ENCODE measurements at places on chromosomes 2 and 18.

- no peak for DNase-seq
These were observed 1333.1 kb downstream of the LRP1B start for GRCh38 chr2:140797718-140798117.

DNA sequence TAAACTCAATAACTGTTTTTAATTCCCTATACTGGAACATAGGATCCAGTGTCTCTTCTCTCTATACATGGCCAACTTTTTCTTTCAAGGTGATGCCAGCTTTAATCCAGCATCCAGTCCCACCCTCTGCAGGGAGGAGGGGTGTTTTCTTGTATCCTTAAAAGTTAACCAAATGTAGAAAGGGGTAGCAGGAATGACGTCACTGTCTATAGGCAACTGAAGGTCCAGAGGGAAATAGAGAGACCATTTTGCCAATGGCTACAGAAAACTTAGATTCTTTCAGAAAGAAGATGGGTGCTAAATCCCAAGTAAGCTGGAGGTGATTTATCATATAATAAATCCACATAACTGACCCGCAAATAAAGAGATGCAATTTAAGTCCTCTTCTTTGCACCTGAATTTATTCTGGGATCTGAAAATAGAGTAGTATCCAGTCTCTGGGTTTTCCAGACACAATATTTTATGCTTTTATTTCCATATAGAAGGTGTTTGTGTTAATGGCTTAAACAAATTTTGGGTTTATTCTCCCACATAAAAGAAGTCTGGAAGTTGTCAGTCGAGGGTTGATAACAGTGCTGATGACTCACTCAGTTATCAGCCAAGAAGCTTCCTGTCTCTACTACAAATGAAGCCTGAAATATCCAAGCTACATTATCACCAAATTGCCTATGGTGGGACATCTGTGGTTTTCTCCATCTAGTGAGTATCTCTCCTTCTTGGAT is 5.7 kb upstream of the DNER start:
- no peak for DNase-seq

DNA sequence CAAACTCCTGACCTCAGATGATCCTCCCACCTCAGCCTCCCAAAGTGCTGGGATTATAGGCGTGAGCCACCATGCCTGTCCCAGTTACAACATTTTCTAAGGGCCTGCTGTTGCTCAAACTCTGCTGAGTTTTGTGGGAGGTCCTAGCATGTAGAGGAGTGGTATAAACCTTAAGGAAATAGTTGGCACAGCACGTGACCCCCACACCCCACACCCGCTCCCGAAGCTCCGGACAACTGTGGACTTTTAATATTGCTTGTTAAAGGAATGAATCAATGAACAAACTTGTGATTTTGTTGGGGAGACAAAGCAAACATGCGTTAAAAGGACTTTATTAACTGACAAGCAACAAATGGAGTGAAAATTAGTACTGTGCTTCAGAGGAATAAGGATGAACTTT is 137.8 kb upstream of the GATA6 start:
- DNase-seq = no peak

DNA sequence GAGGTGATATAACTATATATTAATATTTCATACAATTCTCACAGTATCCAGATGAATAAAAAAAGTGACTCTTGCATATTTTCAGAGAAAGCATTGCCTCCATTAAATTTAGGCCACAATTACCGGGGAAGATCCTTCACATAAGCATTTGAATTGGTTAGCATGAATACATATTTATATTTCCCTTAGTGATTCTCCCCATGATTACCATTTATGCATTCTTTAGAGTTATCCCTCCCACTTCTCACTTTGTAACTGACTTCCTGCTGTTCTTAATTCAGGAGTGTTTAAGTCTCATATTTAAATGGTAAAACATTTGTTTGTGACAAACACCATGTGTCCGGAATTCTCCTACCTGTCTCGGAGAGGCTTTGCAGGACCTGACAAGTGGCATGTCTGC is 523.4 kb downstream of the CCDC85A start:
- DNase-seq = no peak

DNA sequence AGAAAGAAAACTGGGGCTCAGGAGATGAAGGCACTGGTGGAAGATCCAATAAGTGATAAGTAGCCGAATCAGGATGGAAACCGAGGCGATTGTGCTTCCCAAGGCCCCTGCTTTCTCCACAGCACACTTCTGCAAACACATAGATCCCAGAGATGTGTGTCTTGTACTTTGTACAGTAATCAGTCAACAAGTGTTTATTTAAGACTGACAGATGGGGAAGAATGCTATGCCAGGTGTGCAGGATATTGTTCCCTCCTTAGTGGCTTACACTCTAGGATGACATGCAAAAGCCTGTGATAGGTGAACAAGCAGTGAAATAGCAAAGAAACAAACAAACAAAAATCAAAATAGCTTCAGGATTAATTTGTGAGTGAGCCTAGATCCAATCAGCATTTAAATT is 116.6 kb downstream of the ACTR3 start:
- no peak for DNase-seq

DNA sequence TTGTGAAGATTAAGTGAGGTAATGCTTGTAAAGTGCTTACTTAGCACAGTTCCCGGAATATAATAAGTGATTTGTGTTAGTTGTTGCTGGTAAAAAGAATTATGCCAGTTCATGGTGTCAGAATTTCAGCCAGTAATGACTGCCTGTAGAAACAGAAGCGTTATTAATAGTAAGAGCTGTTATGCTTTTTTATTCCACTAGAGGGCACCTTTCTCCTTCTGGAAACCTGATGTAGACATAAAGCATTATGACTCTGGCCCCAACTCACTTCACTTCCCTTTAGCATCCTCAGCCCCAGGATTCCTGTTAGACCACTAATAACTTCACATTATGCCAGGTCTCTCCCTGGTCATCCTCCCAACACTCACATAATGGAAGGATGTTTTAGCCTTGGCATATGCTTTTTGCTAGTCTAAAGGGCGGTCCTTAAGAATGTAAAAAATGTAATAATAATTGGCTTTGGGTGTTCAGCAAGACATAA is 34.9 kb downstream of the C18orf54 start:
- DNase-seq = no peak

DNA sequence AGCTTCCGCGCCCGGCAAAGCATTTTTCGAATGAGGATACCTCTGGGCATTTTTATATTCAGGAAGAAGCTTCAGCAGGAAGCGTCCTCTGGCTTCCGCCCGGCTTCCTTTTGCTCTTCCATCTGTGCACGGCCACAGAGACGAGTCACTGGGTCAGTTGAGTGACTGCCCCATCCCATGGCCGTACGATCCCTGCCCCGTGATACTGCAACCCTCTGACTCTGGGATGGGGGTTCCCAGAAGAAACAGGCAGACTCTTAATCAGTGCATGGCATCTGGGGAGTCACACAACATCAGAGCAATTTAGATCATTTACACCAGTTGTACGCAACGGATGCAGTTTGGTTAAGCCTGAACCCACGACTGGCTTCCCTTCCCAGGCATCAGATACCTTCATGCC is 40.9 kb downstream of the SLC4A3 start:
- DNase-seq = no peak

- DNase-seq = no peak
These were observed 140.8 kb upstream of the ZFP36L2 start for GRCh38 chr2:43367012-43367782.

- DNase-seq = no peak
These were observed 845 bp upstream of the MYCN start for GRCh38 chr2:15939556-15939853.

GRCh38 chr18:31482051-31482450 is 15.9 kb upstream of the DSG2 start:
- no peak for DNase-seq

DNA sequence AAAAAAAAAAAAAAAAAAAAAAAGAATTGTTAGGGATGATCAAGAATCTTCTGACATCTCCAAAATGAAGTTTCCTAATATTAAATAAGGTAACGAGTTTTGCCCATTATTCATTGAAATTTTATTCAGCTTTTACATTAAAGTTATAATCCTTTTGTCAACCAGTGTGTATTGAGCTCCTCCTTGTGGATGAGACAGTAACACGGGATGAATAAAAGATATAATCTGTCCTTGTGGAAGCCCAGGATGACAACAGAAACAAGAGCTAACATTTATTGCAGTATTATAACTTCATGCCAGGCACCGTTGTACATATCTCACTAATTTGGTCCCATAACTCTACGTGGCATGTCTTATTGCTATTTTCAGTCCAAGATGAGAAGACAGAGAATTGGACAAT is 33.4 kb upstream of the SERPINB7 start:
- DNase-seq = no peak

- DNase-seq = no peak
These were observed 158.5 kb downstream of the INSIG2 start for GRCh38 chr2:118246726-118247125.
